ENCODE measurements at places on chromosomes 11 and 22. TPM values are rescaled to one million over a fixed set of nuclear protein-coding genes. Genes with fewer than 3 reads are reported as not detected.

Gene BATF2
- total RNA-seq, result not detected

Gene LINC01488
- not detected for total RNA-seq

Gene EI24
- 39.1 TPM for total RNA-seq

Gene TRIM51
- not detected for total RNA-seq

Gene WT1
- not detected for total RNA-seq

Gene APOBEC3G
- 73.3 TPM for total RNA-seq

Gene APOBEC3A
- total RNA-seq, result not detected

Gene NCF4
- total RNA-seq, result 10.8 TPM

Gene TEX12
- 0.51 TPM for total RNA-seq

Gene KRTAP5-1
- total RNA-seq, result not detected

Data from activated naive CD4-positive, alpha-beta T cell treated with anti-CD3 and anti-CD28 coated beads, Interleukin-2, amount 10 ng/mL, durations not matched to agents 5 hours and 36 hours (primary cell).